Endothelial cell (in vitro differentiated cells): ENCODE measurements at places on chromosomes 6 and 20.

DNA sequence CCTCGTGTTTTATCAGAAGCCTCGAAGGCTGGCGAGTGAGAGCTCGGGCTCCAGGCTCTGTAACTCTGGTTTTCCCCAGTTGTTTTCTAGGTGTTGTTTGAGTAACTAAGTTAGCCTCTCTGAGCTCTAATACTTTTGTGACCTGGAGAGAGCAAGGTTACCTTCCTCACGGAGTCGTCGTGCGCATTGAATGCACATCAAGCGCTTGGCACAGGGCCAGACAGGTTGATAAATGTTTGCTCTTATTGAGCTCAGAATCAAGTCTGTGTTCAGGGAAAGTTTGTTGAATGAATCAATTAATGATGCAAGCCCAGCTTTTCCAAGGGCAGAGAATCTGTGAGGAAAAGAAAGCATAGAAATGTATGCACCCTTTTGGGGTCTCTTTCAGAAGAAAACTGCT lies 33.5 kb downstream of the EDN3 start:
- DNase-seq = no peak

GRCh38 chr6:124546601-124547000 lies 415.6 kb upstream of the RNF217 start:
- no peak for DNase-seq

GRCh38 chr6:140101367-140101766 lies 726.9 kb upstream of the CITED2 start:
- DNase-seq = no peak

DNA sequence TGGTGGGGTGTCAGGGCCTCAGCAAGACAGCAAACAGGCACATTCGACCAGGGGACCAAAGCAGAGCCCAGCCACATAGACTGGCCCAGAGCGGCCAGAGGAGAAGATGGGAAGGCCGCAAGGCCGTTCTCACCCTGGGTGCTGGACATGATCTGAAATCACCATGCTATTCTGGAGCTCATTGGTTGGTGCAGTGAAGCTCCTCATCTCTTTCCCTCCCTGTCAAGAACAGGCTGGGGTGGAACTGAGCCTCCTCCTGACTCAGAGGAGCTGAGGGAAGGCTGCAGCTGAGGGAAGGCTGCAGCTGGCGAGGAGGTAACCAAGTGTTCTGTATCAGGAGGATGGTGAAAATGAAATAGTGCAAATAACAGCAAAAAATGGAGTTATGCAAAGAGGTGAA lies 80.0 kb downstream of the AKAP7 start:
- DNase-seq = no peak

DNA sequence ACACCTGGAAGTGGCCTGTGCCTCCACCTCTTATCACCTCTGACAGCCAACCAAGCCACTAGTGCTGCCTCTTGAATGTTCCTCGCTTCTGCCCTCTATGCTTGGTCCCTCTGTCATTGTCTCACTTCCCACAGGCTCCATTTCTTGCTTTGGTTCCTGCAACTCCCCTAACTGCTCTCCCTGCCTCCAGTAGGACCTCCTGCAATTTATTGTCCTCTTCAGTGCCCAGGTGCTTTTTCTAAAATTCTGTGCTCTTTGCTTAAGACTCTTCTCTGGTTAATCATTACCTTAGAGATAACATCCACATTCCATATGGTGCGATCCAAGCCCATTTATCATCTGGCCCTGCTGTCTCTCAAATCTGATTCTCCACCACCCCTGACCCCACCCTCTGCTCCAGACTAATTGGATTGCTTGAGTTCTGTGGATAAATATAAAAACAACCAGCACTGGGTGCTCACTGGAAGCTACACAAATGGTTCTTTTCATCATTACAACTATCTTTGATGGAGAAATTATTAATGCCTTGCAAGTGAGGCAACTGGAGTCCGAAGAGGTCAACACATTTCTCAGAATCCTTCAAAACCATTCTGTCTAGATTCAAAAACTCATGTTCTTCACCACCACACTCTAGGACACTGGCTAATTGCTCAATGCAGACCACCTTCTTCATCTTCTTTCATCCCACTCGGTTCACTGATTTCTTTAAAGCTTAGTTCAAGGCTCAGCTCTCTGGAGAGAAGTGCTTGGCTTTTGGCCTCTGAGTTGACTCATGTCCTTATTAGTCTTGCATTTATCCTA lies 47.2 kb downstream of the FOXA2 start:
- no peak for DNase-seq

DNA sequence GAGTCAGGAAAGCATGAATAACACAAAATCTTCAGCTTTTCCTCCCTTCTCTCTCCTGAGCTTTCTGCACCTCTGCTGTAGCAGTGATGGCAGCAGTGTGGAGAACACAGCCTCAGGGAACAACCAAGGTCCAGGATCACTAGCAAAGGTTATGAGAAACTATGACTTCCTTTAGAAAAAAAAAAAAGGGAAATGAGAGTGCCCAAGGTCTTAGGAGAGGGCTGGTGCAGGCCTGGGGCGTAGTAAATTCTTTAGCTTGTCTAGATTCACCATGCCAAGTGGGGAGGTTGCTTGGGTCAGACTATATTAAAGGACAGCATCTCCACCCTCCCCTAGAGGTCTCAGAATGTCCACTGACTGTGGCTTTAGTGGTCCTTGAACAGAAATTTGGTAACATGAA lies 40.4 kb upstream of the POLR1H start:
- no peak for DNase-seq

- no peak for DNase-seq
Measured at GRCh38 chr20:49824206-49824605, 11.6 kb downstream of the SLC9A8 start.

GRCh38 chr20:10673176-10673841 lies 490 bp downstream of the JAG1 start:
- DNase-seq = peak; percentile 36

- DNase-seq = no peak
Measured at GRCh38 chr6:52741872-52742271, 21.4 kb downstream of the GSTA2 start.

DNA sequence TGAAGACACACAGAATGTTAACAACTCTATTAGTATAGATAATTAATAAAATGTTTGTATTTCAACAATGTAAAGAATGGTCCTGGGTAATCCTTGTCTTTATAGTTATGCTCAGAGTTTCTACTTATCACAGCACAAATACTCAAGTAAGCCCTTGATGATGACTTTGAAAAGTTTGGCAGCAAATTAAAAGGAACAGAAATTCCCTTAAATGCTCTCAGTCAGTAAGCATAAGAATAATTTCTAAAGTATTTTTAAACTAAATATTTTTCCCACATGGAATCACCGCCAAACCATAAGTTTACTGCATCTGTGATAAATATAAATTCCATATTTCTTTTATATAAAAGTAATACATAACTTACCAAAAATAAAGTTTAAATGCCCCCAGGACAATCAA lies 96.1 kb downstream of the COL12A1 start:
- no peak for DNase-seq

DNA sequence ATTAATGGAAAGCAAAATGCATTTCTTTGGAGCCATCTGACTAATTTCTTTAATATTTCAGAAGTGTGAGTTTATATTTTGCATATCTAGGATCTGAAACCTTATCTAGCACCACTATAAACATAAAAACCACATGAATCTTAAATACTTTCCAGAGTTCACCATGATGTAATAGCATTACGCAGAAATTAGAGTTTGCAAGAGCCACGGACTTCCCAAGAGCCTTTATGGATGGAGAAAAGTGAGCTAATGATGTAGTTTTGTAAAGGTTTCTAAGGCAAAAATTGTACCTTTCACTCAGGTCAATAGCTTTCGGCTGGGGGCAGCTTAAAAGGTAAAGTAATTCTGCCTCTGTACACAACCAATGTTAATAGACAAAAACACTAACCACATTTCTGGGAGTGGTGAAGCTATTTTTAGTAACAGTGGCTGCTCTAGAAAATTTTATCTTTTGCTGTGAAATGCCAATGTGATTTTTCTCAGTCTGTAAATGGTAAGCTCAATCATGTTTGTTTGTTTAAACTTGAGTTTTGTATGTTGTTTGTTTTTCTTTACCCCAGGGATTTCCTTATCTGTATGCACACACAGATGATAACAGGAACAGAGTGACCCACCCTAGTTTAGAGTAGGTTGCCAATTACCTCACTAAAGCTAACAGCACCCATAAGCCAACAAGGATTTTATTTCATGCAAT lies 80.5 kb downstream of the FILIP1 start:
- DNase-seq = no peak

DNA sequence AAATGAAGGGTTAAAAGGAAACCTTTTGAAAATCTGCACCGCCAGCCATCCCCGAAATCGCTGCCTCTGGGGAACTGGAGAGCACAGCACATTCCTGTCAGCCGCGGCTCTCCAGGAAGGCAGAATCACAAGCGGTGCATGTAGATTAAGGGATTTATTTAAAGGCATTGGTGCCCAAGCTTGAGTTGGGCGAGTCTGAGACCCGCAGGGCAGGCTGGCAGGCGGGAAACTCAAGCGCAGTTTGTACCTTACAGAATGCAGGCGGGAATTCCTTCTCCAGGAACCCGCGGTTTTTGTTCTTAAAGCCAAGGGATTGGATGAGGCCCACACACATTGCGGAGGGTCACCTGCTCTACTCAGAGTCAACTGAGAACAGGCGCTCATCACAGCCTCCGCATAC lies 10.8 kb downstream of the GPR31 start:
- DNase-seq = no peak

- DNase-seq = peak; percentile 23
Measured at GRCh38 chr6:138593124-138593877, 94.0 kb upstream of the NHSL1 start.

DNA sequence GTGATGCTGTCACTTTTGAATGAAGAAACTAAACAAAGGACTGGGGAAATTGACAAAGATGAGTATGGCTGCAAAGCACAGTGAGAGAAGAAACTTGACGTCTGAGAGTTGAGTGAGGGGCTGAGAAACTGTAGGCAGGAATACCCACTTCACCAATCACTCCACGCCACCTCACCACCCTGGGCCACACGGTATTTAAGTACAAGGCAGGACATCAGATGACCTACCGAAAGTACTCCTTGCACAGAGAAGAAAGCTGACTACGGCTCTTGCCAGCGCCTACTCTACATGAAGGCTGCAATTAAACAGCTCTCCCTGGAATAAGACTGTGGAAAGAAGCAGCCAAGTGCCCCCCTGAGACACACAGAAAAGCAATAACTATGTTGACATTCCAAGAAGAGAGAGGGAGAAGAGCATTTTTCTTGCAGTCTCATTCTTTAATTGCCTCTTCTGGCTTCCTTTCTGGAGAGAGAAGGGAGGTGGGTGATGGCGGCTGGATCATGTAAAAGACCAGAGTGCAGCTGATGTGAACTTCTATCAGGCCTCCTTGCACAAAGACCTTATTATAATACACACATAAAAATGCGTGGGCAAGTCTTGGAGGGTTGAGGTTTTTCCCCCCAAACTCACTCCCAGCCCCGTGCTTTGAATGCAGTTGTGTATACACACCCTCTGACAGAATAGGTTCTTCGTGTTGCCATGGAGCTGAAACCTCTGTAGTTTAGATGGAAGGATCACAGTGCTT lies 44.6 kb downstream of the HIVEP2 start:
- no peak for DNase-seq

- DNase-seq = peak; percentile 69
Measured at GRCh38 chr6:5379647-5380242, 118.4 kb downstream of the FARS2 start.

DNA sequence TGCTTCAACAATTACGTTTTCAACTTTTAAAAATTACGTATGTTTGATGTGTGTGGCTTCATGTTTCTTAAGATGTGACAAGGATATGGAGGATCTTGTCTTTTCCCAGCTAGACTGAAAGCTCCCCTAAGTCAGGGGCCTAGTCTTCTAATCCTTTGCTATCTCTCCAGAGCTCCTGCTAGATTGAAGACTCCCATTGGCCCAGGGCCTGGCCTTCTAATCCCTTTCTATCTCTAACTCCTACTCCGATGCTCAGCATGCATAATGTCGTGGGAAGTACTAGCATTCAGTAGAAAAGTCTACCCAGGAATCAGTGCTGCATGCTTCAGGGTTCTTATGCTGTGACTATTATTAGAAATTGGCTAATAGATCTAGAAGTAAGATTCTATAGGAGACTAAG lies 144.8 kb upstream of the SUPT3H start:
- no peak for DNase-seq
